ENCODE measurements at places on chromosomes 2 and 18.

DNA sequence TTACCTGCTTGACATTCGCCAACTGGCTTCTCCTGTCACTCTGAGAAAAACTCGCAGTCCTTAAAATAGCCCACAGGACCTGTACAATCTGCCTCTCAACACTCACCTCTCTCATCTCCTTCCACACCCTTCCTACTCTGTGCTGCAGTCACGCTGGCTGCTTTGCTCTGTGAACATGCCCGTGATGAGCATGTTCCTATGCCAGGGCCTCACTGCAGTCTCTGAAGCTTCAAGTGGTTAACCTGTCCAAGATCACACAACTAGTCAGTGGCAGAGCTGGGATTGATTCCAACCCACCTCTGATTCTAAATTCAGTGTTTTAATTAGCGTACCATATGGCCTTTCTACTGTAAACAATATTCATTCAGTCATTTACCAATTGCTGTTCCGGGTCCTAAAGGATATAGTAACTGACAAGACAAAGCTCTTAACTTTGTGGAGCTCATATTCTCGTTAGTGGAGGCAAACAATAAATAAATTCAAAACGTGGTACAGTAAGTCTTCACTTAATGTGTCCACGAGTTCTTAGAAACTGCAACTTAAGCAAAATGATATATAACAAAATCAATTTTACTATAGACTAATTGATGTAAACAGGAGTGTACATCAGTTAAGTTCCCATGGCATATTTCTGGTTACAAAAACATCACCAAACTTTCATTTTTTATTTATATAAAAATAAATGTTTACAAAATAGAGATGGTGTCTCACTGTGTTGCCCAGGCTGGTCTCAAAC lies 38.9 kb upstream of the FBXO11 start:
- no peak for DNase-seq

- no peak for DNase-seq
Measured at GRCh38 chr2:100072503-100072902, 69.9 kb downstream of the AFF3 start.

DNA sequence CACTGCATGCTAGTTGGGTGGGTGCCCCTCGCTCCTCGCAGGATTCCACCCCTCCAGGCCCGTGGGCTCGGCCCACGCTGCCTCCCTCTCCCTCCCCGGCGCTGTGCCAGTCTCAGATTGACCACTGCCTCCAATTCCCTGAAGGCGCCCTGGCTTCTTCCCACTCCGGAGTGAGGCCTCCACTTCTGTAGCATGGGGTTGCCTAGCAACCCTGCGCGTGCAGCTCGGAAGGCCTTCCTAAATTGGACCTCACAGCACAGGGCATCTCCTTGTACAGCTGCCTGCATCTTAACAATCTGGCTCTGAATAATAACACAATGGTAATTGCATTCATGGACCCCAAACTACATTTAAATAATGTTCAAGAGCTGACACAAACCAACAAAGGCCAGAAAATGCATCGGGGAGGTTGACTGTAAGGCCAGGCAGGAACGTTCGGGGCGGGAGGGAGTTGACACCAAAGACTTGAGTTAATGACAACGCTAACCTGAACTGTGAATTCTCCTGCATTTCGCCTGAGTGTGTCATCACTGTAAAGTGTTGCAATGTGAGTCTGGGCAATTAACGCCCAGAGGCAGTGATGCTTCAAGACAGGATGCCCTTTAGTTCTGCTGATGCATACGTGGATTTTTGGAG lies 222.9 kb downstream of the ZBTB7C start:
- no peak for DNase-seq

DNA sequence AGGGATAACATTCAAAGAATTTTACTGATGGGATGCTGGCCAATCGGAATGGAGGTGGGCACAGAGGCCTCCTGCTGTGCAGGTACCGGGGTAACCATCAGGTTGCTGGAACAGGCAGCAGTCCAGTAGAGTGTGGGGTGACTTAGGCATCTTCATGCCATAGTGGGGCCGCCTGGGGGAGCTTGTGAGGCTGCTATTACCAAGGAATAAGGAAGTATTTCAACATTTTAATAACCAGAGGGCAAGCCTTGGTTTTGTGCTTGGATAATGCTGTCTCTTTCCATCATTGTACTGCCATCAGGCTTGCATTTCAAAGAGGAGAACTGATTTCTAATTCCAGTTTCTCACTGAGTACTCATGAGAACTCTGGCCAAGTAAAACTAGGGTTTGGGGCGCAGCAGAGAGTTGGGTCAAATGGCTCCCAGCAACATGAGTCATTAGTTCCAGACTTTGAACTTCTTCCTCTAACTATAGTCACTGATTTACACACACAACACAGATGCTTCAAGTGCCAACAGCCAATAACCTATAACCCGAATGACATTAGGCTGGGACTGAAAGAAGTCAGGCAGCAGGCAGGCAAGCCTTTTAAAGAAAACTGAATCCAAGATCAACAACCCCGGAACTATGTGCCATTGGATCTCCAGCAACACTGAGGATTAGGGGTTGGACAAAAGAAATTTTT lies 56.1 kb upstream of the FHL2 start:
- peak; percentile 46 for DNase-seq

DNA sequence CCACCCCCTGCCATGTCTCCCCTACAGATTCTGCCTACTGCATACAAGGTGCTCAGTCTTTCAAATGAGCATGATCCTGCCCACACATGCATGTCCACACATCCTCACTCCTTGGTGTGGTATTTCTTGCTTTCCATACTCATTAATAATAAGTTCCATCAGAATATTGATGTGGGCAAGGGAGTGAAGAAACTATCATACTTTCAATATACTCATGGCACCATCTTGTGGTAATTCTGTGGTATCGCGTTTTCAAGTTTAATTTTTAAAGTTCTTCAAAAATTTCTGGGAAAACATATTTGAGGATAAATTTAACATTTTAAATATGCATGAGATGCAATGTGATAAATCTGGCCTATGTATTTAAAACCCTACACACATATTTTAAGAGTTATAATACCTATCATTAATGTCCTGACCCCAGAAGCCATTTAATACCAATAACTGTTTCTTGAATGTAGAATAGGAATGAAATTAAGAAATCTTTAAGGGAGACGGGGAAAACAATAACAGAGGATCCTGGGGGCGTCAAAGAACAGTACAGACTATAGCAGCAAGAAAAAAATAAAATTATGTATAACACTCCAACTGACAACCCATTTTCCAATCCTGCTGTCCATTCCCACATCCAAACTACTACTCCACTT lies 110.1 kb downstream of the ZNF385B start:
- DNase-seq = no peak

DNA sequence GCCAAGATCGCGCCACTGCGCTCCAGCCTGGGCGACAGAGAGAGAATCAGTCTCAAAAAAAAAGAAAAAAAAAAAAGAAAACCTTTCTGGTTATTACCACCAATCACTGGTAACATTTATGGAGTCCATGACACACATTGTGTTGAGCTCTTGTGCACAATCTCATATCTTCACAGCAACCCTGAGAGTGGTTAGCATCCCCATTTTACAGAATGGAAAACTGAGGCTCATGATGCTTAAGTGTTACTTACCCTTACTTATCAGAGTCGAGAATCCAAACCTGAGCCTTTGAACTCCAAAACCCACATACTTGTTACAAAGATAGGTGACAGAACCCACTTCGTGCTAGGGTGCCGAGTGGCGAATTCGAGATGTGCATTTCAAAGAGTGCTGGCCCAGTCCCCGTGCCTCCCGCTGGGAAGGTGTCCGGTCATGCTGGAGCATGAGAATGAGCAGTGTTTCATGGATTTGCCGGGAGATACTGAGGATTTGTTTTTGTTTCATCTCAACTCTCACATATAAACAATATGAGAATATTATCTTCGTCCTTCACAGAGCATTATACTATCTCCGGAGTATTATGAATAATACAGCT lies 50.9 kb downstream of the CYP27C1 start:
- DNase-seq = no peak

GRCh38 chr18:55522011-55522410 lies 66.0 kb downstream of the TCF4 start:
- no peak for DNase-seq

GRCh38 chr2:239177908-239178307 lies 222.9 kb downstream of the HDAC4 start:
- no peak for DNase-seq

DNA sequence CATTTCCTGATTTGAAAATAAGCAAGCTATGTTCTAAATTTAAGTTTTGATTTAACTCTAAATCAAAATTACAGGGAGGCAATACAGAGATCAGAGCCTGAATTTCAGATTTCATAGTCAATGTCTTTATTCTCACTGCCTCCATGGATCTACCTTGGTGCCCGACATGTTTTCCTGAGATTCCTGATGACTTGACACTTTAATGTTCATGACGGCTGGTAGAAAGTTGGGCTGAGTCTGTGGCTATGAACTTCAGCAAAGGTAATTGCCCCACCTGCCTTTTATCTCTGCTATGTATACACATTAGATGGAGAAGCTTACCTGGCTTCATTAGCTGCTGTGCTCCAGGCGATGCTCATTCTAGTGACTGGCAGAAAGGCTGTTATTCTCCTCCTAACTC lies 1390.5 kb upstream of the CELF4 start:
- no peak for DNase-seq

DNA sequence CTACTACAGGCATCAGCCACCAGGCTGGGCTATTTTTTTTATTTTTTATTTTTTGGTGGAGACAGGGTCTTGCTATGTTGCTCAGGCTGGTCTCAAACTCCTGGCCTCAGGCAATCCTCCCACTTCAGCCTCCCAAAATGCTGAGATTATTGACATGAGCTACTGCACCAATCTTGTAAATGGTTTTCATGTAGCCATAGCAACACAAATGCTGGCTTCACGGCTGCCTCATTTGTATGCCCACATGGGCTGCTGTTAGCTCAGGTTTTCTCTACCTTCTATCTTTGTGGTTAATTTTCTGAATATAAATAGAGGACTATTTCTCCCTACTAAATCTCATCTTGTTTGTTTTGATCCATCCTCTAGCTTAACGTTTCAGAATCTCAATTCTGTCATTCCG lies 58.2 kb downstream of the PLEKHM3 start:
- DNase-seq = no peak

GRCh38 chr18:57131782-57132181 lies 15.1 kb upstream of the BOD1L2 start:
- DNase-seq = no peak

GRCh38 chr2:62565309-62565908 lies 59.4 kb upstream of the TMEM17 start:
- no peak for DNase-seq

DNA sequence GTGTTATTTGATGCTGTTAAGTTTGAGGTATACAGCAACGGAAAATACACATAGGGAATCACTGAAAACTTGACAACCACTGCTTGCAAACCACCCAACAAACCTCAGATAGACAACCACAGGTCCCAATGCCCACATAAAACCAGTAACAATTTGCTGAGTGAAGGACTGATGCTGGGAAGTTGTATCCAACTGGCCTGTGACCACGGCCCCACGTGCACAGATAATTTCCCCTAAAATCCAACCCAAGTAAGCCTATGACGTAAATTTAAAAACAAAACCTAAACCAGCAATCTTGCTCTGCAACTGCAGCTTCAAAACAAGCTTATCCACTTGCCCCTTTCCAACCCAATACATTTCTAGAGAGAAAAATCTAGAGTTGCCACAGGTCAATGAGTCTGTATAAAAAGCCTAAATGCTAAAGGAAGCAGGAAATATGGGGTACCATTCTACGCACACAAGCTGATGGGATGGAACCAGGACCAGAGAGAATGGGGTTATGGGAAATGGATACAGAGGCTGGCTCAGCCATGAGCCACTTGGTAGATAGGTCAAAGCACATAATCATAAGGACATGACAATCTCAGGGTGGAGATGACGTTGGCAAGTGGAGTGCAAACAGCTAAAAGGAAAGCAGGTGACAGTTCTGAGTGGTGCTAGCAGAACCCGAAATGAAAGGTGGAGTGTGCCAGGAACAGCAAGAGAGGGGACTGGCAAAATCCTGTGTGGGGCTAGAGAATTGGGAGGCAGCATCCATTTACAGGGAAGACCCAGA lies 27.8 kb upstream of the CREB1 start:
- no peak for DNase-seq

DNA sequence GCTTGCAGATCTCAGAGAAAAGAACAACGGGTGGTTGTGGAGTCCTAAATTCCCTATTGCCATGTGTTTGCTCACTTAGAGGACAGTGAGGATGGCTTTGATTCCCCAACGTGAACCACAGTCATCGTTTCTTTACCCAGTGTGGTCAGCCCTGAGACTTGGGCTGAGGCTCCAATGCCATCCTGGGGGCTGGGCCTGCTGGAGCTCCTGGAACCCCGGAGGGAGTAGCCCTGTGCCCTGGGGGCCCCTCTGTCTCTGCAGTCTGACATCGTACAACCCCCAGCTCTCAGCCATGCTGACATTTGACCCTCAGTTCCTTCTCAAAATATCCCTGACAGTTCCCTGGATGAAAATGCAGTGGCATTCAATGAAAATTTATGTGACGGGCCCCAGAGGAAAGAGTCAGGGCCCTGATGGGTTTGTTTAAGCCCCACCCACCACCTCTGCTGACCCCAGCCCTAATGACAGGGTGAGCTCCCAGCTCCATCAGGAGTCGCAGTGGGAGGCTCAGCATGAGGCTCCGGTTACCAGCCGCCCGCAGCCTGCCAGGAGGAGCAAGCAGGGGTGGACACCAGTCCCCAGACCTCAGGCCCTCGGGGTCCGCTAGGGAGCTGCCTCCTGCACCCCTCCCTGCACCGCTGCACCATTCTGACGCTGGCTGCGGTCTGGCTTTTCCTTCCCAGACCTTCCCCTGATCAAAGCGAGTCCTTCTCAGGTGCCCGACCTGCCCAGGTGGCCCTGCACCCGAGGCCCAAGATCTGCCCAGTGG lies 120.9 kb downstream of the TWIST2 start:
- DNase-seq = no peak

DNA sequence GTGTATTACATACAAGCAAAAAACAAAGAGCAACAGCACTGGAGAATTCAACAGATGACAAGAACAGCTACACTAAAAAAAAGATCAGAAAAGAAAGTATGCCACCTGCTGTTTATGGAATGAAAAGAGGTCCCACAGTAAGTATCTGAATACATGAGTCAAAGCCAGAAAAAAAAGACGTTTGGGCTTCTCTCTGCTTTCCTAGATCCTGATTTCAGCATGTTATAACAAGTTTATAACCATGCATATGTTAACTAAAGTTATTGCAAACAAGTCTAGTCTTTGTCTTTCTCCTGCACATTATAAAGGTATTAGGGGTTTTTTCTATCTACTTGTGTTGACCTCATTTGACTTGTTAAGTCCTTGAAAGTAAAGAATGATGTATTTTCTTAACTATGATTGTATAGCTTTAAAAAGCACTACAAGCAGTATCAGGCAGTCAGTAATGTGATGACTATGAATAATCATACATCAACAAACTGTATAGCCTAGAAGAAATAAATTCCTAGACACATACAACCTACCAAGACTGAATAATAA lies 108.5 kb upstream of the COL5A2 start:
- peak; percentile 77 for DNase-seq

DNA sequence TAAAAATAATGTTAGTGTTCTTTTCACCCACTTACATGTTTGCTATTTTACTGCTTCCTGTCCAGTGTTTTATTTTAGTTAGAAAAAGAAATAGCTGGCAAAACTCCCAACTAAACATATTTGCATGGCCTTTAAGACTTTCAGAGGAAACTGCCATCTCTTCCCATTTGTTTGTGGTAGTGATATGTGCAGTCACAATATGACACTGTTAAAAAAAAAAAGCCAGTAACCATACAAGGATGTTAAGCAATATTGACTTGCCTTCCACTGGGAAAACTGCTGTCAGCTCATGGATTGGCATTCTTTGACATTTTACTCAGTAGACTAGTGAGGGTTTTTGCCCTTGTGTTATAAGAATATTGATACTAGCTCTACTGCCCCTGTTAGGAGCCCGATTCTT lies 29.1 kb downstream of the XIRP2 start:
- no peak for DNase-seq

Data from dermis microvascular lymphatic vessel endothelial cell (primary cell).